Activated T-helper 1 cell treated with Interleukin-2 at 50 U/mL for 16 hours (primary cell): ENCODE measurements at places on chromosomes 3 and 15.

DNA sequence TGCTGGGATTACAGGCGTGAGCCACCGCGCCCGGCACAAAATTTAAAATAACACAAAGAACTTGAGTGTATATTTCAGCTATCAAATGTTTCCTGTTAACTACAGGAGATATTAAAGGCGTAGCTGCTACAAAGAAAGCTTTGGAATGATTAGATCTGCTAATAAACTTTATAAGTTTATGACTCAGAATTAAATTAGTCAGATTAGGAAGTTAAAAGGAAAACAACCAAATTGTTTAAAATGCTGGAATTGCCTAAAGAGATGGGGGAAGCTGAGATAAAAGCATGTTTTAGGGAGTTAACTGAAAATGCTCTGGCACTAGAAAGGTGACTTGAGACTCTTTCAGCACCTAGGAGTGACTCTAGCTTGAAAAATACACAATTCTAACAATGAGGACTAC is 58.9 kb downstream of the COL8A1 start:
- DNase-seq = no peak

DNA sequence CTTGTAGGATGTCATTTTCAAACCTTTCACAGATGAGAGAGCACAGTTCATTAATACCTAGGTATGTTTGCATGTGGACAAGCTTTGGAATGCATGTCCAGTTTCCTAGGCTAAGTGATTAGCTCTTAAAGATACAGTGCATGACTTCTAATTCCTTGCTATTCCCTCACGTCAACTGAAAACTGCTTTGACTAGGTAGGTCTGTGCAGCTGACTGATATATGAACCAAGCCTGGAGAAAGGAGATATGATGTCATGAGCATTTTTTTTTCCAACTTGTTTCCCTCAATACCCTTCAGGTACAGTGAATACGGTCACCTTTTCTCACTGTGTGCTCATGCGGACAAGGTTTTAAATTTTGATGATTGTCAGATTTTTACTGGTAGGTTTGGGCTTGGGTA is 41.6 kb upstream of the TASOR start:
- no peak for DNase-seq

GRCh38 chr3:151387432-151387831 is 2.9 kb upstream of the P2RY12 start:
- DNase-seq = no peak

DNA sequence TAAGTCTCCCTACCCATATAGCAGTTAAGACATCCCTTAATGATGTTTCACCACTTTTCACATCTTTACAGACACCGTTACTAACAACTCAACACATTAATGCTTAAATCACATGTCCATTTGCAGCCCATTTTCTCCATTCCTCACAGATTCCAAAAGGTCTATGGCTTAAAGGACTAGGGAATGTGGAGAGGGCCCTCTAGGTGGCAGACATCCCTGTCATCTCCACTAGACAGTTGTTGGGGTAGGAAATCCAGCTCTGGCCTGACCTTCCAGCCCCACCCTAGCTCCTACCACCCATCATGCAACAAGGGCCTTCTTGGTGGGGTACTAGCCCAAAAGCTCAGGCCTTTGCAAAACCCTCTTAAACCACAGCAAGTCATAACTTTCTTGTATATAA is 25.2 kb downstream of the CPEB1 start:
- no peak for DNase-seq

- DNase-seq = no peak
Measured at GRCh38 chr3:104628185-104628789, 738.4 kb upstream of the ALCAM start.

DNA sequence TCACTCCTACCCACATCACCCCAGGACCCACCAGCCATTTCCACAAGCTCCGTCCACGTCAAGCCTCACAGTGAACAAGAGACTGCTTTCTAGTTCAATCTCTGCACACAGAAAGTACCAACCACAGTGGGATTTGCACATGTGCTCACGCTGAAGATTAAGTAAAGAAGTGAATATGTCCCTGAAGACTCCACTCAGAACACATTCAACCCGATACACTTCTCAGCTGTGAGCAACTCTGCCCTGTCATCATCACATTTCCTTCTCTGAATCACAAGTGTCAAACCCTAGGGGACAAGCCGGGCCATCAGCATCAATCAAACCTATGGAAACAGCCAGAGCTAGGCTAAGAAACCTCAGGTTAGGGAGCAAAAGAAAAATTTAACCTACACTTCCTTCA is 1.9 kb downstream of the STIMATE start:
- DNase-seq = no peak

GRCh38 chr3:141940194-141940776 is 63.8 kb downstream of the ATP1B3 start:
- DNase-seq = no peak

- no peak for DNase-seq
Measured at GRCh38 chr15:68352401-68353062, 75.0 kb downstream of the FEM1B start.

GRCh38 chr3:141412936-141413354 is 44.6 kb downstream of the ZBTB38 start:
- DNase-seq = no peak

GRCh38 chr3:119613201-119613600 is 15.5 kb downstream of the PLA1A start:
- DNase-seq = no peak

GRCh38 chr3:136942803-136943202 is 15.0 kb upstream of the IL20RB start:
- DNase-seq = no peak

GRCh38 chr3:30082652-30083051 is 523.7 kb upstream of the TGFBR2 start:
- DNase-seq = no peak

DNA sequence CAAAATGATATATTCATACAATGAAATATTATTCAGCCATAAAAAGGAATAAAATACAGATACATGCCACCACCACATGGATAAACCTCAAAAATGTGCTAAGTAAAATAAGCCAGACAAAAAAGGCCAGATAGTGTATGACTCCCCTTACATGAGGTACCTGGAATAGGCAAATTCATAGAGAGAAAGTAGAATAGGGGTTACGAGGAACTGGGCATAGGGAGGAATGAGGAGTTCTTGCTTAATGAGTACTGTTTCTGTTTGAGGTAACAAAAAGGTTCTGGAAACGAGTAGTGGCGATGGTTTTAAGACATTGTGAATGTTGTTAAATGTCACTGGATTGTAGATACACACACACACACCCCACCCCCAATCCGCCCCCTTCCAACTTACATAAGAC is 8.2 kb downstream of the RAF1 start:
- no peak for DNase-seq

- no peak for DNase-seq
Measured at GRCh38 chr15:72249142-72249810, 18.3 kb upstream of the PKM start.

- no peak for DNase-seq
Measured at GRCh38 chr3:16869261-16870005, 15.3 kb upstream of the PLCL2 start.

DNA sequence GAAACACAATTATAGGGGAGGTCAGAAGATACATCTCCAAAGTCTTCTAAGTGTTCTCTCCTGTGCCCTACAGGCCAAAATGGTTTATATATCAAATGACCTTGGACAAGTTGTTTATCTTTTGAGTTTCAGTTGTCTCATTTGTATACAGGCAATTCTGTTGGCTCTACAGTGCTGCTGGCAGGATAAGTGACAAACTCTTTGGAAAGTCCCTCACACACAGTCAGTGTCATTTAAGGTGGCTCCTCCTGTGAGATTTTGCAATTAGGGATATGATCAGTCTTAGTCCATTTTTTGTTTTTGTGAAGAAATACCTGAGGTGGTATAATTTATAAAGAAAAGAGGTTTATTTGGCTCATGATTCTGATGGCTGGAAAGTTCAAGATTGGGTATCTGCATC is 1035.8 kb upstream of the CFAP20DC start:
- no peak for DNase-seq

GRCh38 chr3:114498539-114499370 is 204.9 kb downstream of the TIGIT start:
- no peak for DNase-seq

- no peak for DNase-seq
Measured at GRCh38 chr3:114743746-114744485, 403.2 kb downstream of the ZBTB20 start.

DNA sequence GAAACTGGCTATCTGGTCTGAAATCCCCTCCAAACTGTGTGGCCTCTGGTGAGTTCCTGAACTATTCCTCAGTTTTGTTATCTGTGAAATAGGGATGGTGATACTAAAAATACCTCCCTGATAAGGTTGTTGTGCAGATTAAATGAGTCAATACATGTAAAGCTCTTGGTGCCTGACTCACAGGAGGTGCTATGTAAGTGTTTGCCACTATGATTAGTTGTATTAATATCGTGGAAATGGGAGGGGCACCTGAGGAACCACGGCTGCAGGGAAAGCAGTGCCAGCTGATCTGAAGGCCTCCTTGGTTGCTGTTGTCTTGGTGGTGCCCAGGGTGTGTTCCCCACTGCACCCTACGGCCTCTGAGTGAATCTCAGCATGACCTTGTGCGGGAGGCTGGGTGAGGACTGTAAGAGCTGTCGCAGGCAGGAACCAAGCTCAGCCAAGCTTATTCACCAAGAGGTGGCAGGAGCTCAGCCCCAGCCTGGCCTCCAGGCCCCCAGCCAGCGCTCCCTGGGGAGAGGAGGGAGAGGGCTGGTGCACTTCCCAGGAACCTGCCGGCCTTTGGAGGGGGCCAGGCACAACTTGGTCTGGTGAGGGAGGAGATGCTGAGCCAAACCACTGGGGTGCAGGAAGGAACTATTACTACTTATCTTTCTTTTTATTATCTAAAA is 44.8 kb upstream of the CCDC174 start:
- no peak for DNase-seq

- DNase-seq = no peak
Measured at GRCh38 chr15:78177447-78177873, 28.3 kb downstream of the IDH3A start.

GRCh38 chr3:13780432-13781176 is 99.3 kb downstream of the WNT7A start:
- DNase-seq = no peak
